Activated CD4-positive, alpha-beta T cell treated with anti-CD3 and anti-CD28 coated beads, Interleukin-2, amount 50 U/mL, for 4 hours (primary cell): ENCODE measurements at places on chromosomes 2 and 18.

GRCh38 chr2:173830170-173830569 is 135.0 kb downstream of the SP3 start:
- DNase-seq, result no peak

- DNase-seq, result no peak
Measured at GRCh38 chr2:47344890-47345589, 57.9 kb upstream of the MSH2 start.

GRCh38 chr2:109217362-109218086 is 88.5 kb downstream of the SH3RF3 start:
- DNase-seq, result no peak

- DNase-seq, result no peak
Measured at GRCh38 chr2:68916226-68916625, 36.5 kb downstream of the GKN2 start.

DNA sequence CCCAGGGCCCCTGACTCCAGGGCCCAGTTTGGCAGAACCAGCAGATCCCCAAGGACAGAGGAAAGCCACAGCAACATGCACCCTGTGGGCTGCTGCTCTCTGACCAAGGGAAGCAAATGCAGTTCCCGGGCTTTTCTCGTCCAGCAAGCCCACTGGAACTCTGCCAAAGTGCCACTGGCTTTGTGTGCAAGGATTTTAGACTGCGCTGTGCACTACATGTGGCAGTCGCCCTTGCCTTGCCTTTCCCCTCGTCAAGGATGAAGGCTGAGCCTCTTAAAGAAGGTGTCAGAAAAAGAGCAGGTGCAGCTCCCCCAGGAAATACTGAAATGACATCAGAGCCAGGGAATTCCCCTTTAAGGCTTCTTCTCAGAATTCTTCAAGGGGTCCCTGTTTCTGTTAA is 199.2 kb downstream of the TFCP2L1 start:
- no peak for DNase-seq

GRCh38 chr2:186903216-186903615 is 54.2 kb upstream of the ZSWIM2 start:
- DNase-seq, result no peak

DNA sequence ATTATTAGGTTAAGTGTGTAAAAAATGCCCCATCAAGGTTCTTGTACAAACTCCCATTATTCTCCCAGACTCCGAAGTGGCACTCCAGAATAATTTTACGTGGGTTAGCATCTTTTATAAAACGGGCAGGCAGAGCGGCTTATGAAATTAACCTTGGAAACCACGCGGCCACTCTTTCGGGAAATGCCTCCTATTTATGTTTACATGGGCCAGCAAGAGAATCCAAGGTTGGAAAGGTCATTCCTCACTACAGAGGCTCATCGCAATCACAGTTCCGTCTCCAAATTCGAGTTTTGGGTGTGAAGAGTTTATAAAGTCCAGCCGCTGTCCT is 1.2 kb upstream of the IMPA2 start:
- DNase-seq, result no peak

- DNase-seq, result no peak
Measured at GRCh38 chr2:127721311-127721977, 20.1 kb downstream of the SFT2D3 start.

DNA sequence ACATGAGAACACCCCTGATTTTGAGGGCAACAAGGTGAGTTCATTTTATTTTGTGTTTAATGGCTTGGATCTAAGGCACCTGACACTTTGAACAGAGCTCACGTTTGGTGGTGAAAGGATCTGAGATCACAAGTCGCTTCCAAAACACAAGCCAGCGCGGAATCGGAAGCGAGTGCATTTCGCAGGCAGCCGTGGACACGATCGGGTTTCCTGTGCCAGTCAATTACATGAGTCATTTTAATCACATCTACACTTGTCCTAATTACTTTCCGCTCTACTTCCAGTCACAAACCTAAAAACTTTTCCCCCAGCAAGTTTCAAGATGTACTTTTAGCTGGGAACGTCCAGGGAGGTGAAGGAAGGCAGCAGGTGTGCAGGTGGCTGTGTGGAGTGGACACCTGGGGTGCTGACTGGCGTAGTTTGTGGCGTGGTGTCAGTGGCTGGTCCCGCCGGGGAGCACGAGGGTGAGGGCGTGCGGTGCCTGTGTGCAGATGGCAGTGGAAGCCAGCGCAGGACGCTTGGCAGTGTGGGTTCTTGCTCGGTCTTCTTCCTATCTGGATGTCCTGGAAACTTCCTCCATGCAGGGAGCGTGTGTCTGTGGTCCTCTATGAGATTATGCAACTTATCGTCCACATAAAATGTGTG is 75.6 kb downstream of the DCDC2C start:
- no peak for DNase-seq

GRCh38 chr2:188645986-188646385 is 328.2 kb upstream of the COL3A1 start:
- no peak for DNase-seq

DNA sequence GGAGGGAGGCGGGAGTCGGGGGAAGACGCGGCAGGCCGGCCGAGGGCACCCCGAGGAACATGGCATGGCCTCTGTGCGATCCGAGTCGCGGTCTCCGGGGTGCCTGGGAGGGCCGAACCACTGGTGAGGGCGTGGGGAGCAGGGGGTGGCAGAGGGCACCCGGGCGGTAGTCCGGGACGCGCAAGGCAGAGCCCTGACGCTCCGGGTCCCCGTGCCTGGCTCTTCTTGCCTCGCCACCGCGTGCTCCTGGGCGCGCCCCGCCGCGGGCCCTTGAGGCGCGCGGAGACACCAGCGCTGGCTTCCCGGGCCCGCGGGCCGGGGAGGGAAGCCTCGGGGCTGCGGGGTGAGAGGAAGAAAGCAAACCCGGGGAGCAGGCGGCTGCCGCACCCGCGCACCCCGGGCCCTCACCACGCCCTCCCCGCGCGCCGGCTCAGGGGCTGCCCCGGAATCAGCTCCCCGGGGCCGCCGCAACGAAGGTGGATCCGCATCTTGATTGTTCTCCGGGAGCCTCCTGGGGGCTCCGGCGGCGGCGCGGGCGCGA is 4.3 kb downstream of the SOX11 start:
- no peak for DNase-seq

DNA sequence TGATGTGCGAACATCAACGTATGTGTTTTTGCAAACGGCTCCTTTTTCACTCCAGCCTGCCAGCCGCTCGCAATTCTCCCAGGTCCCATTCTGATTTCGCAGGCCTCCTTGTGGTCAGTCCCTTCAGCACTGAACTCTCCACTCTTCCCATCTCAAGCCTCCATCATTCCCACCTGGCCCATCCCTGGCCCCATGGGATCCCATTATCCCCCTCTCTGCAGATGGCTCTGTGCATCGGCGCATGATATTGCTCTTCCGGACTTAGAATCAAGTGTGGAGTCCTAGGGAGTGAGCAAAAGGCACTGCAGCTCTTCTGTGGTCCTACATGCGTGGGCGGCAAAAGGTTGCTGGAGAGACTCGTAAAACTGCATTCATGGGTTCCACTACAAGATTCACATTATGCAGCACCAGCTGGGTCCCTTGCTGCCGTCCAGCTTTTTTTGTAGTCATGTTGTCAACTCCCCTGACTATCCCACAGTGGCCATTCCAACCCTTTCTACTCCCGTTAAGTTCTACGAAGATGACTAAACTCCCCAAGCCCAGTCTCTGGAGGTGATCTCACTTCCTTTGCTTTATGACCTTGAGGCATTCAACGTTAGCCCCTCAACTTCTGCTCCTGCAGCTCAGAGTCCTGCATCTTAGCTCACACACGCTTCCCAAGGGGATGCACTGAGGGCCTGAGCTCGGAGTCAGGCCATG is 125.3 kb upstream of the NRP2 start:
- no peak for DNase-seq

- no peak for DNase-seq
Measured at GRCh38 chr2:241671457-241672240, 15.0 kb downstream of the DTYMK start.

DNA sequence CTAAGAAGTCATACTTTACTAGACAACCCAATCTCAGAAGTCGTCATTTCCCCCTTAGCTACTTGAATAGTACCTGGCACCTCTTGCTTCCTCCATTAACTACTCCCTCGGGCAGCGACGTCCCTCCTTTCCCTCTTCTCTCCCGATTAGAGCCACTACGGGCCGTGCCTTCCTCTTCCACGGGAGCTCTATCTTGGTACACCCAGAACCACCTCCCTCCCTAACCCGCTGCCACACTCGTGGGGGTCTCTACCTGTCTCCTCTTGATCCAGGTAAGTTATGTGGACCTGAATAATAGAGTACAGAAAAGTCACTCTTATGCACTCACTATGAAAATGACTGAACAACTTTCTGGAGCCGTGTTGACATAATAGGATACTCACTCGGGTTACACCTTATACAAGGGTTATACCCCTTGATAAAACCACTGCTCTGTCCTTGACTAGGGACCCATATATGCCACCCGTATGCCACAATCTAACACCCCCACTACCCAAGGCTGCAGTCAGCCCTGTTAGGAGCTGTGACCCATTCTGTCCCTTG is 595 bp upstream of the HDHD2 start:
- DNase-seq, result no peak

DNA sequence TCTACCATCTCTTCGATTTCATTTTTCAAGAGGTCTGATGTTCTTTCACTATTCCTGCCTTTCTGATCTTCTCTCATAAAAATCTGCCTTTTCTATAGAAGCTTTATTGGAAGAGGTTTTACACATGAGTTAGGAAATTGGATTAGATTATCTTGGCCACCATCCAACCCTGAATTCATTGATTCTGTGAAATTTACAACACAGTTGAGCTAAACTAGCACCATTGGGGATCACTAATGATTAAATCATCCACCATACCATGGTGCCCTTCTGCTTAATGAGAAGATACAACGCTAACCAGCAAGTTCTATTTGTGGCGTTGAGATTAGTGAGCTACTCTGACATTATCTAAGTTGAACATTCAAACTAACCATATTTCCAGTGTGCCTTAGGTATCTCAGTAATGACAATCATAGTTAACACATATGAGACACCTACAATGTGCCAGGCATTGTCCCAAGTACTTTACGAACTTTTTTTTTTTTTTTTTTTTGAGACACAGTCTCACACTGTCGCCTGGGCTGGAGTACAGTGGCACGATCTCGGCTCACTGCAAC is 17.3 kb upstream of the LBH start:
- DNase-seq, result no peak

GRCh38 chr2:215000721-215001120 is 137.7 kb downstream of the ABCA12 start:
- no peak for DNase-seq

- DNase-seq, result no peak
Measured at GRCh38 chr2:9230881-9231280, 24.3 kb downstream of the ASAP2 start.

GRCh38 chr2:130963196-130963848 is 126.6 kb downstream of the ARHGEF4 start:
- DNase-seq, result no peak

DNA sequence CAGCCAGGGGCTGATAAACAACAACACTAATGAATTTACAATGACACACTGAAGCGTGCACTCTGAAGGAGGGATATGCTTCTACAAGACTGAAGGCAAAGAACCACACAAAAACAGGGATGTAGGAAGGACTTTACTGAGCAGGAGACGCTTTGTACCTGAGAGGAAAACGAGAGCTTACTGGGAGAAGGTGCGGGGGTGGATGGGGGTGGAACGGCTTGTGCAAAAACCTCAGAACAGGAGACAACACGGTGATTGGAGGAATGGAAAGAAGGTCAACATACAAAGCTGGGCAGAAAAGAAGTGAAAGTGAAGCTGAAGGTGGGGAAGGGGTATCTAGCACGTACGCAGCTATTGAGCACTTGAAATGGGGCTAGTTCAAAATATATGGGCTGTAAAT is 93.1 kb downstream of the SLC8A1 start:
- DNase-seq, result no peak

DNA sequence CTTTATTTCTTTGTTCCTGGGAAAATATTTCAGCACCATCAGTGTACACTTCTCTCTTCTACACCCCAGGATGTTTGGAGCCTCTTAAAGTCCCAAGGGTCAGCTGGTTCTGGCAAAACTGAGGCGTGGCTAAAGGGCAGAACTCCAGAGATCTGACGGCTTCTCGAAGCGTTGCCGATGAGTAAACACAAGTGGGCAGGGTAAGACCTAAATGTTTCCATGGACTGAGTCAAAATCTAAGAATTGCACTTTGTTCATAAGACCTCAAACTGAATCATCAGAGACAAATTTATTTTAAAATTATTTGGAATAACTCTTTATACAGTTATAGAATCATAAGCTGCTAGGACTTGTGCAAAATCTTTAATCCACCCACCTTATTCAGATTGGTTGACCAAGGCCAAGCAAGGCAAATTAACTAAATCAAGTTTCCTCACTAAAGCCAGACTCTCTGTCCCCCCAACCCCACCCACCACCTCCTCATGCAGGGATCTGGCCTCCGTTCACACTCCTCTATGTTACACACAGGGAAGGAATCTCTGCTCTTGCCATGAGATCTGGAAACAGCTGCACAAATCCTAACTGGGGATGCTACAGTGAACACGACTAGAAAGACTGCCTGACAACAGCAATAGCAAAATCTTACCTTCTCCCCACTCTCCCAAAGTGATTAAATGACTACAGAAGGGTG is 342.6 kb upstream of the KLHL29 start:
- no peak for DNase-seq

- DNase-seq, result no peak
Measured at GRCh38 chr18:55400590-55401541, 187.1 kb downstream of the TCF4 start.

GRCh38 chr18:9082711-9083510 is 19.6 kb upstream of the NDUFV2 start:
- DNase-seq, result peak; percentile 49

GRCh38 chr18:48140731-48141130 is 210.3 kb upstream of the SMAD2 start:
- no peak for DNase-seq

DNA sequence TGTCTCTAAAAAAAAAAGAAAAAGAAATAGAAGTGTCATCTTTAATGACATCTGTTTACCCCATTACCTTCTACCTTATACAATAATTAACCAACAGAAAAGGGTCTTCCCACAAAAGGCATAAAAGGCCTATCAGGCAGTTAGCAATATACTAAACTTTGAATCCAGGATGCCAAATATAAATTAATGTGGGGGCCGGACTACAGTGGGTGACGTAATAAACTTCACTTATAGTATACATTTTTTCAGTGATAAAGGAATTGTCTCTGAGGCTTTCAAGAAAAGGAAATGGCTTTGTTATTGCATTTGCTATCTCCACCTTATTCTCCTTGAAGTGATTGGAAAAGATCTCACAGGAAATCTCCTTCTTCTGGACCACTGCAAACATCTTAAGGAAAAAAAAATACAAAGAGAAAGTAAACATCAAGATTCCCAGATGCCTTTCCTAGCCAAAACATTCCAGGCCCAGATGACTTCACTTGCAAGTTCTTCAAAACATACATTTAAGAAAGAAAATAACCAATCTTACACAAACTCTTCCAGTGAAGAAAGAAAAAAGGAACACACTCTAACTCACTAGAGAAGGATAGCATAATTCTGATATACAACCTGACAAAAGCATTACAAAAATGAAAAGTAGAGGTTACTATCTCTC is 126.2 kb upstream of the CAB39 start:
- DNase-seq, result no peak
